Stimulated activated CD4-positive, alpha-beta T cell treated with anti-CD3 and anti-CD28 coated beads, Interleukin-1b, Interleukin-23, amount 100 ng/mL, for 24 hours (primary cell): ENCODE measurements at places on chromosomes 16 and 17.

- peak; percentile 24 for DNase-seq
Measured at GRCh38 chr17:63931981-63932561, at the start of gene CD79B. Gene CD79B (minus strand): TSS chr17:63932331. CDS start chr17:63932261, 70 bp downstream.

GRCh38 chr16:51095890-51096626, 55.0 kb downstream of the SALL1 start:
- DNase-seq = no peak

GRCh38 chr16:87864331-87864989, 4.8 kb downstream of the SLC7A5 start:
- DNase-seq = no peak

- no peak for DNase-seq
Measured at GRCh38 chr17:33079201-33079600, 87.6 kb downstream of the SPACA3 start.
